ENCODE measurements at places on chromosomes 5 and 9. TPM values are rescaled to one million over a fixed set of nuclear protein-coding genes. Genes with fewer than 3 reads are reported as not detected.

The HCN1 gene
- total RNA-seq = 0.05 TPM

The FOXI1 gene
- total RNA-seq = 0.14 TPM

DNA sequence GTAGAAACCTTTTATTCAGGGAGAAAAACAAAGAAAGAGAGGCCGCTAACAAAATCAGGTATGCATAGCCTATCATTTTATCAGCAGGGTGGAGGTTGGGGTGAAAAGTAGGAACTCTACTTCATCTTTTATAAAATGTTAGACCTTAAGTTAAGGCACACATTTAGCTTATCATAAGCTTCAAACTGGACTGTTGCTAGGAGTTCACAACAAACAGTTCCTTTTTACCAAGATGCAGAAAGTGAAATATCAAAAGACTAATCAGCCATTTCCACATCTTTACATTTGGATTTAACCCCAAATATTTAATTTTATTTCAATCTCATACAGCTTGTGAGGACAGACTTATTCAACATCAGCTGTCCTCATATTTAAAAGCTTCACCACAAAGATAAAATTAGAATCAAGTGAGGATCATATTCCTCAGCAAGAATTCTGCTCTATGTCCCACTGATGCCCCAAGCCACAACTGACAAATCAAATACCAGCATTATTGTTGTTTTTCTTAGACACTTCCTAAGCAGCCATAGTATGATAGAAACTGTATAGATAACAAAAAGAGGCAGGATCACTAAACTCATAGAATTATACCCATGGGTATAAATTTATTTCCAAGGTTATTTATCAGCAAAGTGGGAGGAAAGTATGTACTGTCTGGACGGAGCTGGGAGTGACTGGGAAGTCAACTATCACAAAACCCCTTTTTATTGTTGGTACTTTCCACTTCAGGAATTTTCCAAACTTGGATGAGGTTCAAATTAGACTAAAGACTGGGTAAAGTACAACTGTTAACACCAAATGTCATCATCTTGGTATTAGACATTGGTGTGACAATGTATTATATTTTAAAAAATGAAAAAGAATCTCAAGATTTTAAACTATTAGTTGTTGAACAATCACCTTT, 29.9 kb upstream of the MYOT start:
- H3K4me1 ChIP-seq = no peaks in the 10 kb centered on the region
- no peak for DNase-seq
- H3K27ac ChIP-seq = no peak overlapping the region
- H3K36me3 ChIP-seq = no peaks in the 10 kb centered on the region
- H3K4me3 ChIP-seq = no peak overlapping the region
- H3K27me3 ChIP-seq = no peaks in the 10 kb centered on the region

DNA sequence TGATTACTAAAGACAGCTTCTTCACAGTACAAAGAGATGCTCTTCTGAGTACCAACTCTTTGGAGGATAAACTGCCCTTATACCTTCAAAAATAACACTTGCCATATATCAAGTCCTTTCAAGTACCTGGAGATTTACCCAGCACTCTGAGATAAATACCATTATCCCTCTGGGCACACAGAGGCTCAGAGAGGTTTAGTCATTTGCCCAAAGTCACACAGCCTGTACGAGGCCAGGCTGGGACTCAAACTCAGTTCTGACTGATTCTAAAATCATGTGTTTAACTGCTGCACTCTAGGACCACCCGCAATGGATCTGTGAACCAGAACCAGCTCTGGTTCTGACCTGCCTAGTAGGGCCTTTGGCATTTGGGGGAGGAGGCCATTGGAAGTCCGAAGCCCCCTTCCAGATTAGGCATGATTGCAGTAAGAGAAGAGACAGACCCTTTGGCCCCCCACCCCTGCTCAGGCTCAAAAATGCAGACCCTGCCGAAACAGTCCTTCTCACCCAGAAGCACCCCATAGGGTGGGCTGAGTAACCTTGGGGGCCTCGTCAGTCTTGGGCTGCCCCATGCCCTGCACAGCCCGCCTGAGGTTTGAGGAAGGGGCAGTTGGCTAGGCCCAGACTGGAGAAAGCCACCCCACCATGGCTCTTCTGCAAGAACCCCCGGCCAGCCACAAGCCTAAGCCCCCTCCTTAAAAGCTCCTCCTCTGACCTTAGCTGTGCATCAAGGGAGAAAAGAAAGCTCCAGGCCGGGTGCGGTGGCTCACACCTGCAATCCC, 32.8 kb upstream of the IL17B start:
- no peaks in the 10 kb centered on the region for H3K4me1 ChIP-seq
- no peak for DNase-seq
- no peak overlapping the region for H3K4me3 ChIP-seq
- no peaks in the 10 kb centered on the region for H3K36me3 ChIP-seq
- H3K27ac ChIP-seq = no peak overlapping the region

- no peaks in the 10 kb centered on the region for H3K36me3 ChIP-seq
- H3K27me3 ChIP-seq = no peaks in the 10 kb centered on the region
- DNase-seq = no peak
- no peak overlapping the region for H3K27ac ChIP-seq
Measured at GRCh38 chr9:33380390-33381094, 21.8 kb downstream of the AQP7 start.

All from thymus (tissue), 14 donors.